ENCODE measurements at places on chromosomes 13 and 19.

GRCh38 chr13:30504081-30504480 lies 38.3 kb upstream of the HMGB1 start:
- DNase-seq: no peak

DNA sequence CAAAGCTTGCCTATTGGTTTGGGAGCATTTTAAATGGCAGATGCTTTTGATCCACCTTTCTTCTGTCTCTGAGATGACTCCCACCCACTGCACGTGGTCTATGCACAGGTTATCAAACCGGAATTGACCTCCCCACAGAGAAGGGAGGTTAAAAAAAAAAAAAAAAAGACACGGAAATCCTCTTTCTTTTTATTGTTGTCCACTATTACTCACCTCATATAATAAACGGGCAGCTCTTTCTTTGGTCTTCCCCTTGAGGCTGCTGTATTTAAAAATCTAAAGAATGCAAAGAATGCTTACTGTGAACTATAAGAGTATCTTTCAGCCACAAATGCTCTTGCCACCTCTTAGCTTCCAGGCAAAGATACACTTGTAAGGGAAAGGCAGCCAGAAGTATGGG lies 329.7 kb downstream of the NDFIP2 start:
- DNase-seq: no peak

DNA sequence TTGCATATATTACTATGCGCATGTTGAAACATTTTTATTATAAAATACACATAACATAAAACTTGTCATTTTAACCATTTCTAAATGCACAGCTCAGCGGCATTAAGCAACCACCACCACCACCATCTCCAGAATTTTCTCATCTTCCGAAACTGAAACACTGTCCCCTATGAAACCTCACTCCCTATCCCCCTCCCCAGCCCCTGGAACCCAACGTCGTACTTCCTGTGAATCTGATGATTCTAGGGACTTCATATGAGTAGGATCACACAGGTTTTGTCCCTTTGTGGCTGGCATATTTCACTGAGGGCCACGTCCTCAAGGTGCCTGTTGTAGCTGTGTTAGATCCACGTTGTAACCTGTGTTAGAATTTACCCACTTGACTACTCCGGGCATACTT lies 716 bp upstream of the MAP2K2 start:
- no peak for DNase-seq

GRCh38 chr19:54515156-54515555 lies 12.5 kb downstream of the LAIR2 start:
- no peak for DNase-seq

- no peak for DNase-seq
Observed at GRCh38 chr13:100674572-100674871, at the start of gene TMTC4. Gene TMTC4, minus strand, starts transcription at chr13:100674795. Its CDS starts 4,433 bp downstream, at chr13:100670362.

DNA sequence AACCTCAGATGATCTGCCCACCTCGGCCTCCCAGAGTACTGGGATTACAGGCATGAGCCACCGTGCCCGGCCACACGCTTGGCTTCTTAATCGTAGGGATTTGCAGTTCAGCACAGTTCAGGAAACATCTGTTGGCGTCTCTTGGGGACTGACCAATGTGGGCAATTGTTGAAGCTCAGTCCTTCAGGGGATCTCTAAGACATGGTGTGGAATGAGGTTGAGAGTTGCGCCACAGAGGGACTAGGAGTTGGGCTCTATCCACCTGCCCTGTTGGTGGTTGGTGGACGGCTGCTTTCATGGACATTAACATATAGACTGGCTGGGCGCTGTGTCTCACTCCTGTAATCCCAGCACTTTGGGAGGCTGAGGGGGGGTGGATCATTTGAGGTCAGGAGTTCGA lies 37.3 kb upstream of the SIN3B start:
- DNase-seq: no peak

- DNase-seq: no peak
Observed at GRCh38 chr13:67438465-67438864, 208.3 kb upstream of the PCDH9 start.

DNA sequence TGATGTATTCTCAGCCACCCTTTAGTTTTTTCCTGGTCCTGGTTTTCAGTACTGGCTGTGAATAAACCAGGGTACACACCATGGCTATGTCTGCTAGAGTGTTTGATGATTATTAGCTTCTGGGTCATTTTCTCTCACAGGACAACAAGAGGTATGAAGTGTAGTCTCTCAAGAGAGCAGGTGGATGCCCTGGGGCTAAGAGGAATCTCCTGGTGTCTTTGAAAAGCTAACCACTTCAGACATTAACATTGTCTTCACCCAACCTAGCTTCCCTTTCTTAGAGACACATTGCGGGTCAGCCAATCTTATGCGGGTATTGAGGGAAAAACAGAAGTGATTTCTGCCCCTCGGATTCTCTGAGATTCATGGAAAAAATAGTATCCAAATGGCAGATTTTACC lies 1.6 kb downstream of the ZNF730 start:
- no peak for DNase-seq

- DNase-seq: no peak
Observed at GRCh38 chr19:14632286-14632685, 42.4 kb downstream of the ADGRE3 start.

DNA sequence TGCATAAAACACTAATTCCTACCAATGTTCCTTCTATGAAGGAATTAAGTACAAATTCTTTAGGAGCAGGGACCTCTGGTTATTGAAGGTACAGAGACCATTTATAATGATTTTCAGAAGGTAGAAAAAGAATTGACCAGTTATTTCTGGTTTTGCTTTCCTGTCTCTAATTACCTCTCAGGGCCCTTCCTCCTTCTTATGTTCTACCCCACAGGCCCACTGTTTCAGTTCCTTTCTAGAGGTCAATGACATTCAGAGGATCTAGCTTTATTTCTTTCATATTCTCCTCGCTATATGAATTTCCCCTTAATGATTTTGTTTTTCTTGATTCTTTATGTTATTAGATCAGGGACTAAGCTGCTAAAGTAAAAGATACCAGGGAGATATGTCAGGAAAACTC lies 345.0 kb upstream of the SPRY2 start:
- DNase-seq: no peak

DNA sequence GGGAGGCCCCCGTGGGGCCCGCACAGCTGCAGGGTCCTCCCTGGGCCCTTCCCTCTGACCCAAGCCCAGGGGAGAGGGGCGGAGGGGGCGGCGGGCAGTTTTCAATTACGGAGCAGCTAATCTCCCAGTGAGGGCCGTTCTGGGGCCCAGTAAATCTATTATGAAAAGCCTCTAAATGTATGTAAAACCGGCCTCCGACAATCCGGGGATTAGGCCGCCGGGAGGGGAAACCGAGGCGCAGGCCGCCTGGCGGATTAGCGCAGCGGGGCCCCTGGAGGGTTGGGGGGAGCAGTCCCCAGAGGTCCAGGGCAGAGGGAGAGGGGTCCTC lies 25.1 kb downstream of the EFNA2 start:
- no peak for DNase-seq

- no peak for DNase-seq
Observed at GRCh38 chr19:21498651-21499050, 6.8 kb upstream of the ZNF429 start.

DNA sequence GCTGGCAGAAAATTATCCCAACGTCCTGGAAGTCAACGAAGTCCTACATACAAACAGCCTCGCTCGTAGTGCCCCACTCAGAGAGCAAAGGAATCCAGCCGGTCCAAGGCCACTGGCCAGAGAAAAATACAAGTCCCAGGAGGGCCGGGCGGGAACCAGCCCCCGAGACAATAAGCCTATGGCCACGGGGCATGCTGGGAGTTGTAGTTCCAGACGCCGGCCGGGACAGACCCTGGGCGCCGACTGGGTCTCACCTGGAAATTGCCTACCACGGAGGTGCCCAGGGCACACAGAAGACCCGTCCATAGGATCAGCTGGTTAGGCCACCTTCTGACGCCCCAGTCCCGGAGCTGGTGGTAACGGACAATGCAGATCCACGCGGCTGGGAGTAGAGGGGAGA lies 5.4 kb downstream of the TMEM150B start:
- DNase-seq: no peak

DNA sequence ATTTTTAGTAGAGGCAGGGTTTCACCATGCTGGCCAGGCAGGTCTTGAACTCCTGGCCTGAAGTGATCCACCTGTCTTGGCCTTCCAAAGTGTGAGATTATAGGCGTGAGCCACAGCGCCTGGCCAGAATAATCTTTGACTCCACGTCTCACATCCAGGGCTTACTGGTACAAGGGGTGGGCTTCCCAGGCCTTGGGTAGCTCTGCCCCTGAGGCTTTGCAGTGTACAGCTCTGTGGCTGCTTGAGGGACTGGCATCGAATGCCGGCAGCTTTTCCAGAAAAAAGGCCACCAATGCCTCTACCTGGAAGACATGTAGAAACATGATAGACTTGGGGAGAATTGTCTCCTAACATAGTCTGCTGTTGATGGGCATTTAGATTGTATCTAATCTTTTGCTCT lies 57.8 kb downstream of the NDFIP2 start:
- no peak for DNase-seq

DNA sequence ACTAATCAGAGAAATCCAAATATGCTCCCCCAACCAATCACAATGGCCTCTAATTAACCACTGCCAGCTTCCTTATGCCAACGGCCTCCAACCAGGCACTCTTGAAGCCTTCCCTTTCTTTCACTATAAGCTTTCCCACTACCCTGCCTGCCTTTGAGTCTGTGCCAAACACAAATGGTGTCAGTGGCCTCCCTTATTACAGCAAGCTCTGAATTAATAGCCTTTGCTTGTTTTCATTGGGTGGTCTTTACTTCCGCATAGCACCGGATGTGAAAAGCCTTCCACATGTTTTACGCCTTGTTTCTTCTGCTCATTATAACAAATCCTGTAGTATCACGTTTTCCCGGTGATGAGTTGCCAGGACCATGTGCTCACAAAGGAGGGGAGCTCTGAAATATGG lies 1.4 kb upstream of the EDDM13 start:
- DNase-seq: no peak

DNA sequence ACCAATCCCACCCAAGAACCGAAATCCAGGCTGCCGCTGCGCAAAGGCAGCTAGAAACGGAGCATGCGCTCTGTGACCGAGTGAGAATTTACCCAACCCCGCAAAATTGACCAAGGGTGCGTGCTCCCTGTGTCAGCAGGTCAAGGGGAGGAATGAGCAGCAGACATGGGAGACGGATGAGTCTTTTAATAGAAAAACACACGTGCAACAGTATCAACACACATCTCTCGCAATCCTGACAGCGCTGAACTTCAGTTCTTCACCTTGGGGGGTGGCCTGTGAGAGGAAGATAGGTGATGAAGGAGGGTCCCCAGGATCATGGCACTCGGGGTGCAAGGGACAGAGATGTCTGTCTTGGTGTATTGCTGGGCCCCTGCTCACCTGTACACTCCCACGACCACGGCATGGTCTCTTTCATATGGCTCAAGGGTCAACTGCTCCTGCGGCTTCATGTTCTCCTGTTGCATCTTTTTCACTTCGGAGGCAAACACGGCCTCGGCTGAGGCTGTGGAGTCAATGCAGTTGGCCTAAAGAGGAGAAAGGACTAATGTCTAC lies 402 bp upstream of the DYRK1B start:
- no peak for DNase-seq

DNA sequence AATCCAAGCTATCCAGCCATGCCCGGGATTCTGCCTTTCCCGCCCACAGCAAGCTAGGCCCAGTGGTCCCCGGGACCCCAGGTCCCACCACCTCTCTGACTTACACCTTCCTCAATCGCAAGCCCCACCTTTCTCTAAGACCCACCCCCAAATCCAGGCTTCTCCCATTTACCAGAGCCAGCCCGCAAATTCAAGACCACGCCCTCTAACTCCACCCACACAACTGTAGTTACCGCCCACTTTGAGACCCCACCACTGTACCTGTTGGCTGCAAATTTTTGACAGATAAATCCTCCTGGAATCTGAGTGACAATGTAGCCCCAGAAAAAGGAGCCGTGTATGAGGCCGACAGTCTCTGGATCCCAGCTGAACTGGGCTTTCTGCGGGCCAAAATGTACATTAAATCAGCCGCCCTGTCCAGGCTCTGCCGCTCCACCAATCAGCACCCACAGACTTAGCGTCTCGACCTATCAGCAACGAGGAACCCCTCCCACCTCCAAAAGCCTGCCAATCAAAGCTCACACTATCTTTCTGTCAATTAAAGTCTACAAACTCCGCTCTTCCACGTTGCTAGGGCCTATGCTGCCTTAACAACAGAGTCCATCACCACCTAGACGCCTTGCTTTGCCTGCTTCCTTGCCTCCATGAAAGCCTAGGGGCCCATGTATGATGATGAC lies 6.3 kb downstream of the SLC17A7 start:
- DNase-seq: no peak

DNA sequence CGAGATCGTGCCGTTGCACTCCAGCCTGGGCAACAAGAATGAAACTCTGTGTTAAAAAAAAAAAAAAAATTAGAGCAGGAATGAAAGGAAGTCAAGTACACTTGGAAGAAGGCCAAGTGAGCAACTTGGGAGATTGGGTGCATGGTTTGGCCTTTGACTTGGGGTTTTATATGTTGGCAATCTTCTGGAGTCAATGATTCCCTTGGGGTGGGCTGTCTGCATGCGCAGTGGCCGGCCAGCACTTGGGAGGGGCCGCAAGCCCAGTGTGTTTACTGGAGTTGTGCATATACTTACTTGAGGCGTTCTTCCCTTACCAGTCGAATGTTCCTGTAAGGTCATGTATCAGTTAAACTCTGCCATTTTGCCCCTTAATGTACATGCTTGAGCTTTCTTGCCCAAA lies 103.9 kb downstream of the FAM216B start:
- DNase-seq: no peak

GRCh38 chr13:29474991-29475390 lies 120.5 kb downstream of the SLC7A1 start:
- no peak for DNase-seq

DNA sequence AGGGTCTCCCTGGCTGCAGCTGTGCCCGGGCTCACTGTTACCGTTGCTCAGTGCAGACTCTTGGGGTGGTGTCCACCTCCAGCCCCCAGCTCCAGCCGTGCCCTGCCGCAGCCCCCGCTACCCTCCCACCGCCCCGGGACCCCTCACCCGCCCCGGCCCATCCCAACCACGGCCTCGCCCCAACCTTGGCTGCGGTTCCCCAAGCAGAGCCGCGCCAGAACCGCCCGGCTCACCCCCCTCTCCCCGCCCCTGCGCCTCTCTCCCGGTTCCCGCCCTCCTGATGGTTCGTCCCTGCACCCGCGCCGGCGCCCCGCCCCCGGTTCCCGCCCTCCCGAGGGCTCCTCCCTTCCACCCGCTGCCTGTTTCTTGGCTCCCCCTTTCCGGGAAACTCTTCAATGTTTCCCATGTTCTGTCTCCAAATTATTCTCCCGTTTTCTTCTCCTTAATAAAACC lies 40.3 kb downstream of the ANKRD10 start:
- peak; percentile 57 for DNase-seq

- no peak for DNase-seq
Observed at GRCh38 chr13:50126263-50126992, 111.2 kb downstream of the KCNRG start.

DNA sequence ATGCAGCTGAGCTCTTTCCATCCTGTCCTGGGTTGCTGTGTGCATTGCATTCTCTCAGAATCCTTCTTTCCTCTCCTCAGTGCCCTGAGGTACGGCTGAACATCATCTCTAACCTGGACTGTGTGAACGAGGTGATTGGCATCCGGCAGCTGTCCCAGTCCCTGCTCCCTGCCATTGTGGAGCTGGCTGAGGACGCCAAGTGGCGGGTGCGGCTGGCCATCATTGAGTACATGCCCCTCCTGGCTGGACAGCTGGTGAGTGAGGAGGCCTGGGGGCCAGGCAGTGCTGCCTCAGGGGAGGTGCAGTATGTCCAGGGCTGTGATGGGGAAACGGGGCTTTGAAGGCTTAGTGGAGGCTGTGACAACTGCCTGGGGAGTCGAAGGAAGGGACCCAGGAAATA lies 29.8 kb downstream of the PPP2R1A start:
- DNase-seq: no peak
